ENCODE measurements at places on chromosomes 2 and 18.
A peak's percentile ranks its signal among the peaks of the same experiment; 100 is the strongest.

- no peak for DNase-seq
These were observed 47.3 kb upstream of the PUM2 start for GRCh38 chr2:20397811-20398447.

DNA sequence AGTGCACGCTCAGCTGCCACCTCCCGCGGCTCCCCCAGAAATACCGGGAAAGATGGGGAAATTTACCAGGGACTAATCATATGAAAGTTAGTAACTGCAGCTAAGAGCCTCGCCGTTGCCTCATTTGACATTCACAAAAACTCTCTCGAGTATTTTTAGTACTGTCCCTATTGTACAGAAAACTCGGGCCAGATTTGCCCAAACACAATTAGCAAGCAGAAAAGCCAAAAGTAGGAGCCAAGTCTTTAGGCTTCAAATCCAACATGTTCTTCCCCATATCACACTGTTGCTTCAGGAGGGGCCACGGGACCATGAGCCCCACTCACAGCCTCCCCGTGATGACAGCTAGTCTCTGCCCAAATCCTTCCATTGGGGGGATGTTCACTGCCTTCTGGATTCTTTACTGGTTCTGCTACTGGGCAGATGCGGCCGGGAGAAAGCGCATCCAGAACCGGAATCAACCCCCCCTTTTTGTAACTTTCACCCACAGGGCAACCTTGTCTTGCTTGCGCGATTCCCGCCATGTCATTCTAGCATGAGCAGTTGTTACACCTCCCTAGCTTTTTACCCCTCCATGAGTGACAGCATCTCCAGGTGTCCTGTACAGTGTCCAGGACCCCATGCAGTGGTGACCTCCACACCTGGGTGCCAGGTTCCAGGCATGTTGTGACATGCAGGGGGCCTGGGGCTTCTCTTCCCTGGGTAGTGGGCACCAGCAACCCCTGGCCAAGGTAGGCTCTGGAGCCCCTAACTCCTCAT, 35.2 kb downstream of the CENPO start:
- DNase-seq, result no peak

DNA sequence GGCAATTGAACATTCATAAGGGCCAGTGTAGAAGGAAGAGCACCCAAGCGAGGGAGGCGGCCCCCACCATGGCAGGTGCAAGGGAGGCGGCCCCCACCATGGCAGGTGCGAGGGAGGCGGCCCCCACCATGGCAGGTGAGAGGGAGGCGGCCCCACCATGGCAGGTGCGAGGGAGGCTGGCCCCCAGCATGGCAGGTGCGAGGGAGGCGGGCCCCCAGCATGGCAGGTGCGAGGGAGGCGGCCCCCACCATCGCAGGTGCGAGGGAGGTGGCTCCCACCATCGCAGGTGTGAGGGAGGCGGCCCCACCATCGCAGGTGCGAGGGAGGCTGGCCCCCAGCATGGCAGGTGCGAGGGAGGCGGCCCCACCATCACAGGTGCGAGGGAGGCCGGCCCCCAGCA, 24.7 kb upstream of the GPC1 start:
- no peak for DNase-seq

DNA sequence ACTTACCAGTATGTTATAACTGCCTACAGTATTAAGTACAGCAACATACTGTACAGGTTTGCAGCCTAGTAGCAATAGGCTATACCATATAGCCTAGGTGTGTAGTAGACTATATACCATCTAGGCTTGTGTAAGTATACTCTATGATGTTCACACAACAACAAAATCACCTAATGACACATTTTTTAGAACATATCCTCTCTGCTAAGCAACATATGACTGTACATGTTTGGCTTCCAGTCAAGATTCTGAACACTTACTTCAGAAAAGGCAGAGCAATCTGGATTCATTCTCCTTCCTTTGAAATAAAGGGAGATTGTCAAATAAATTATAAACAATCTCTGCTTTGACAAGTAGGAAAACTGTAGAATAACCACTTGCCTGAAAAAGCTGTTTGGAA, 81.8 kb downstream of the EXOC6B start:
- DNase-seq, result peak; percentile 6

DNA sequence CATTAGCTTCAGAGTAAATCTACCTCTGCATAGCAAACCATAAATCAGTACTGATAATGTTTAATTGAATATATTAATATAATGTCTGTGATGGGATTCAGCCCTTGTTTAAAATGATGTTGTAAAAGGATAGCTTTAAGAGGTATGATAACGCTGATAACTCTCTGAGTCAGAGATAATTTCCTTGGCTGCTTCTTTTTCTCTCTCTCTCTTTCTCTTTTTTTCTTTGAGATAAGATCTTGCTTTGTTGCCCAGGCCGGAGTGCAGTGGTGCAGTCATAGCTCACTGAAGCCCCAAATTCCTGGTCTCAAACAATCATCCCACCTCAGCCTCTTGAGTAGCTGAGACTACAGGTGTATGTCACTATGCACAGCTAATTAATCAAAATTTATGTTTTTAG, 35.7 kb downstream of the CDH7 start:
- no peak for DNase-seq

DNA sequence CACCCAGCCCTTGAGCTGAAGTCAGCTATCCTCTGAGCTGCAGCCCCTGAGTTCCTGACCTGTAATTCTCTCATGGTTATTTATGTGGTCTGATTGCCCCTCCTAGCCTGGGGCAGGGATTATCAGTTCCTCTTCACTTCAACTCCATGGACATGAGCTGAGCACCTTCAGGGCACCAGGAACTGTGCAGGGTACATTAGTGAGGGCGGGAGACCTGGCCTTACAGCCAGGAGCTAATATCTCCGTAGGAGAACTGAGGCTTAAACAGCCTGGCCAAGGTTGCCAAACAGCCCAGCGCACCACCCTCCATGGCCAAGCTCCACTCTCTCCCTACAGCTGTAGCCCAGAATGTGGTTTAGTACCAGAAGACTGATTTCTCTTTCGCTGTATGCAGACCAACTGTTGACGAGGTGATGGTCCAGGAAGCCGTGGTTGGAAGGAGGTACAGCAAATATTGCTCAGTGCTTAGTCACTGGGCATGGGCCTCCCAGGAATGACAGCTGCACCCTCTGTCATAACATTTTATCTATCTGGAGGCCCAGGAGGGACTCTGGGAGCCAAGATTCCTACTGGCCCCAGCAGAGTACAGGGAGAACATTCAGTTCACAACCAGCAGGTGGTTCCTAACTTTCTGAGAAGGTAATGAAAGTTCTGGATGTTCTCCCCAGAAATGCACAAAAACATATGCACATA, 228.7 kb upstream of the SIX2 start:
- DNase-seq, result peak; percentile 29

GRCh38 chr2:100291152-100291970, 30.9 kb downstream of the LONRF2 start:
- peak; percentile 44 for DNase-seq

- no peak for DNase-seq
These were observed 180.3 kb upstream of the TACR1 start for GRCh38 chr2:75379476-75380210.

- no peak for DNase-seq
These were observed 132.7 kb upstream of the HS6ST1 start for GRCh38 chr2:128451084-128452023.

DNA sequence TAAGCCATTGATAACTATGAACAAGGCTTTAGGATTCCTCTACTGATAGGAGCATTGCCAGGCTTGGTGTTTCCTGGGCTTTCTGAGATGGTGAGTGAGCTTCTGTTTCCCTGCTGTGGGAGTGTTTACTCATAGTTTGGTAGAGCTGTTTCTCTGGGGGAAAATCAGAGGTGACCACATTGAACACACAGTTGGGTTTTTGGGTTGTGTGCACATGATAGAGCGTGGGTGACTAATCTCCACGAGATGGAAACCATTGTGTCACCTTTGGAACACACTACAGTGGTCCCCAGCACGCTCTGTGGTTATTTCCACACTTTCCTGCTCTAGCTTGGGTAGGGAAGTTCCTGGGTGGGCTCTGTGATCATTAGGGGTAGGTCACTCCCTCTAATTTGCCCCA, 5.4 kb downstream of the IL1R1 start:
- DNase-seq, result no peak

Measured in Ammon's horn (tissue), 1 donor.